ENCODE measurements at places on chromosomes 16 and 17. TPM values are rescaled to one million over a fixed set of nuclear protein-coding genes. Genes with fewer than 3 reads are reported as not detected.

Gene SLC16A6
- total RNA-seq: 0.25 TPM

Gene SPNS1
- 50.6 TPM for total RNA-seq

Gene RNF40
- total RNA-seq: 182 TPM

Gene HOXB2
- total RNA-seq: 12.7 TPM

Gene CD300E
- not detected for total RNA-seq

Gene TP53TG3F
- total RNA-seq: not detected

Gene CX3CL1
- total RNA-seq: not detected

Gene KRTAP4-3
- total RNA-seq: not detected

GRCh38 chr17:9725575-9725974 is 65.8 kb downstream of the DHRS7C start:
- H3K27ac ChIP-seq: no peak overlapping the region
- H3K36me3 ChIP-seq: no peaks in the 10 kb centered on the region
- H3K27me3 ChIP-seq: peaks cover 3% of the 10 kb centered on the region
- no peak overlapping the region for H3K4me3 ChIP-seq
- H3K4me1 ChIP-seq: peaks cover 20% of the 10 kb centered on the region

- H3K4me1 ChIP-seq: peaks cover 18% of the 10 kb centered on the region
- H3K27ac ChIP-seq: no peak overlapping the region
- no peak overlapping the region for H3K4me3 ChIP-seq
- peaks cover 3% of the 10 kb centered on the region for H3K27me3 ChIP-seq
- no peak for DNase-seq
These were observed 92.9 kb downstream of the YPEL2 start for GRCh38 chr17:59424331-59424730.

- no peak for DNase-seq
- H3K27me3 ChIP-seq: no peaks in the 10 kb centered on the region
- no peaks in the 10 kb centered on the region for H3K4me1 ChIP-seq
- no peaks in the 10 kb centered on the region for H3K36me3 ChIP-seq
These were observed 103.8 kb downstream of the TRIM37 start for GRCh38 chr17:59002848-59003247.

DNA sequence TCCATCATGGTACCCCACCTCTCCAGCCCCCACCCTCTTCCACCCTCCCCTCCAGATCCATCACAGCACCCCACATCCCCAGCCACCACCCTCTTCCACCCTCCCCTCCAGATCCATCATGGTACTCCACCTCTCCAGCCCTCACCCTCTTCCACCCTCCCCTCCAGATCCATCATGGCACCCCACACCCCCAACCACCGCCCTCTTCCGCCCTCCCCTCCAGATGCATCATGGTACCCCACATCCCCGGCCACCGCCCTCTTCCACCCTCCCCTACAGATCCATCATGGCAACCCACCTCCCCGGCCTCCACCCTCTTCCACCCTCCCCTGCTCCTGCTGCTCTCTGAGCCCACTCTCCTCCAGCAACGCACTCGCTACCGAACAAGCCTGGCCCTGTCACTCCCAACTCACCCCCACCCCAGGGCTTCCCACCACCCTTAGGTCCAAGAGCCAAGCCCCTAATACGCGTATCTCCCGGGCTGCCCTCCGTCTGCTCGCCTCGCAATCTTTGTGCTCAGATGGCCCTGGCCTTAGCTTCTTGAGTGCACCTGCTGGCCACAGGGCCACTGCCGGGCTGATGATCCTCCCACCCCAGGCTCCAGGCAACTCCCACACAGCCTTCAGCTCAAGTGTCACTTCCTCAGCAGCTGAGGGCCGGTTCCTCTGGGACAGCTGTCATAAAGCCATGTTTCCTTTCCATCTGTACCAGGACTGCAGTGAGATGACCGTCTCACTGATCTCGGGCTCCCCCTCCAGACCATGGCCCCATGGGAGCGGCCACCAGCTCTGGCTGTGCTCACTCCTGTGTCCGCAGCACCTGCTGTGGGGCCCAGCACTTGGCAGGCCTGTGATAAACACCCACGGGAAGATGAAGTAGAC is 25.5 kb downstream of the KDM8 start:
- peaks cover 3% of the 10 kb centered on the region for H3K27me3 ChIP-seq
- peak overlapping the region; percentile 90 for H3K27ac ChIP-seq
- DNase-seq: peak; percentile 83
- H3K4me3 ChIP-seq: peak overlapping the region; percentile 52

GRCh38 chr17:78377858-78378224 is 608 bp upstream of the PGS1 start:
- peak overlapping the region; percentile 75 for H3K4me3 ChIP-seq
- H3K4me1 ChIP-seq: peaks cover 30% of the 10 kb centered on the region
- DNase-seq: no peak
- no peaks in the 10 kb centered on the region for H3K36me3 ChIP-seq
- peaks cover 6% of the 10 kb centered on the region for H3K27me3 ChIP-seq

GRCh38 chr16:20906341-20907255 is 6.0 kb downstream of the LYRM1 start:
- no peak overlapping the region for H3K27ac ChIP-seq
- DNase-seq: no peak
- H3K4me3 ChIP-seq: no peak overlapping the region
- peaks cover 5% of the 10 kb centered on the region for H3K4me1 ChIP-seq

DNA sequence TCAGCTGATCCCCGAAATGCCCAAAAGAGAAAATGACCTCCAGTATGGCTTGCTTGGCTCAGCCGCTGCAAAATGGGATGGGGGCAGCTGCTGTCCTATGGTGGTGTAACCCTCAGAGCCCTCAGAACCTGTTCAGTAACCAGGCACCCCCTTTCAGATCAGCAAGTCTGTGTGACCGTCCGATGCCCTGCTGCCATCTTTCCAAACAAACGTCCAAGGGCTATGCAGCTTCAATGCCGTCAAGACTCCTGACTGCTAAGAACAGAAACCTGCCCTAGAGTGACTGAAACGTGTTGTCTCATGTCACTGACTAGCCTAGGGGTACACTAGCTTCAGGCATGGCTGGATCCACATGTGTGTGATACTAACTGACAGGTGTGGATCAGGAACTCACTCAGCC is 70.4 kb downstream of the GNAO1 start:
- peak overlapping the region; percentile 71 for H3K27ac ChIP-seq
- no peak overlapping the region for H3K4me3 ChIP-seq
- H3K27me3 ChIP-seq: peaks cover 6% of the 10 kb centered on the region
- peaks cover 1% of the 10 kb centered on the region for H3K36me3 ChIP-seq
- no peak for DNase-seq

GRCh38 chr17:75827308-75828075 is 16.7 kb downstream of the UNC13D start:
- peak overlapping the region; percentile 93 for H3K27ac ChIP-seq
- DNase-seq: peak; percentile 91
- H3K4me1 ChIP-seq: peaks cover 20% of the 10 kb centered on the region
- no peaks in the 10 kb centered on the region for H3K36me3 ChIP-seq
- peaks cover 9% of the 10 kb centered on the region for H3K27me3 ChIP-seq

GRCh38 chr16:9114112-9114511 is 22.7 kb downstream of the HAPSTR1 start:
- H3K4me1 ChIP-seq: peaks cover 12% of the 10 kb centered on the region
- peaks cover 6% of the 10 kb centered on the region for H3K27me3 ChIP-seq
- peak overlapping the region; percentile 12 for H3K4me3 ChIP-seq
- no peaks in the 10 kb centered on the region for H3K36me3 ChIP-seq
